ENCODE measurements at places on chromosomes 5 and 9. TPM values are rescaled to one million over a fixed set of nuclear protein-coding genes. Genes with fewer than 3 reads are reported as not detected.

GRCh38 chr9:93248386-93249040, 64.6 kb downstream of the WNK2 start:
- no peak for DNase-seq

- no peak for DNase-seq
These were observed 66.0 kb upstream of the TAF1L start for GRCh38 chr9:32701321-32702022.

Gene PALM2AKAP2
- 11.3 TPM for polyA plus RNA-seq

Gene IRX2
- polyA plus RNA-seq: 22.6 TPM

- DNase-seq: no peak
These were observed 134.5 kb downstream of the GNAQ start for GRCh38 chr9:77896938-77897667.

Gene SAPCD2
- 10.4 TPM for polyA plus RNA-seq

GRCh38 chr5:100319885-100320284, 215.3 kb upstream of the FAM174A start:
- DNase-seq: no peak

GRCh38 chr5:132426525-132427138, 57.1 kb downstream of the SLC22A5 start:
- no peak for DNase-seq

GRCh38 chr5:61702784-61703183, 370.7 kb downstream of the ZSWIM6 start:
- DNase-seq: no peak

GRCh38 chr9:69191231-69191630, 17.2 kb downstream of the TJP2 start:
- DNase-seq: no peak

DNA sequence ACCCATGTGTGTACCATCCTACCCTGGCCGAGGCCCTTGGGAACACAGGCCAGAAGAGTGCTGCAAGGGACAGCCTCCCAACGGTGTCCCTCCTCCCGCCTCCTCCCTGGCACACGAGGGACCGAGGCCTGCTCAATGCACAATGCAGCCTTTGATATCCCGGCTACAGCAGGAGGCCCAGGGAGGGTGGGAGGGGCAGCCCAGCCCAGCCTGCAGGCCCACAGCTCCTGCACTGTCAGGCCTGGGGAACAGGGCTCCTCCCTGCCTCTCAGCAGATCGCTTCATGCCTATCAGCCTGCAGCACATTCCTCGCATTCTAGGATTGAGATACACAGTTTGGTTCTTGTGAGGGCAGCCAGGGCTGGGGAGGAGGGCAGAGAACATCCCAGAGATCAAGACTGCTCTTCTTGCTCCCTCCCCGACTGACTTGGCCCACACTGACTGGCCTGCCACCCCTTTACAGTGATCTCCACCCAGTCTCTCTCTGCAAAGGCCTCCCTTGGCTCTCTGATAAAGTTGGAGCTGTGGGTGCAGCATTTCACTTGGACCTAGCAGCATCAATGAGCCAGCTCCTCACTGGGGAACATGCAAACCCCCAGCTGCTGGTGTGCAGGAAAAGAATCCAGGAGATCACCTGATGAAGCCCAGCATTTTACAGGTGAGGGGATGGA, at the start of gene SH3TC2:
SH3TC2 (minus strand) TSS at position 46 of the 671 bp plus-strand sequence; CDS start at position 6, 40 bp downstream.
- DNase-seq: no peak

GRCh38 chr5:74919487-74919886, 53.3 kb upstream of the FAM169A start:
- no peak for DNase-seq

Gene FBP2
- polyA plus RNA-seq: not detected

DNA sequence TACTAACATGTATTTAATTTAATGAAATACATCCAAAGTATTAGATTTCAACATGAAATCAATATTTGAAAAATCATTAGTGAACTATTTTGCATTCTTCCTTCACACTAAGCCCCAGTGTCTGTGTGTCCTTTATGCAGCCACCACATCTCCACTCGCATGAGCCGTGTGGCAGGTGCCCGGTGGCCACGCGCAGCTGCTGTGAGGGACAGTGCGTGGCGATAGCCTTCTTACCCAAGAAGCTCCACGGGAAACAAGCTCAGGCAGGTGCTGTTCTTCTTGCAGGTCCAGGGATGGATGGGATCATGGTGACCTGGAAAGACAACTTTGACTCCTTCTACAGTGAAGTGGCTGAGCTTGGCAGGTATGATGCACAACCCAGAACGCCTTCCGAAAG, 79.3 kb upstream of the OTULINL start:
- DNase-seq: no peak

DNA sequence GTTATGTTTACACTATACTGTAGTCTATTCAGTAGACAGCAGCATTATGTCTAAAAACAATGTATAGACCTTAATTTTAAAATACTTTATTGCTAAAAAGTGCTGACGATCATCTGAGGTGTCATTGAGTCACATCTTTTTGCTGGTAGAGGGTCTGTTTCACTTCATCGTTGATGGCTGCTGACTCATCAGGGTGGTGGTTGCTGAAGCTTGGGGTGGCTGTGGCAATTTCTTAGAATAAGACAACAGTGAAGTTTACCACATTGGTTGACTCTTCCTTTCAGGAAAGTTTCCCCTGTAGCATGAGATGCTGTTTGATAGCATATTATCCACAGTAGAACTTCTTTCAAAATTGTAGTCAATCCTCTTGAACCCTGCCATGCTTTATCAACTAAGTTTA, 150.3 kb downstream of the FBXL7 start:
- DNase-seq: no peak

DNA sequence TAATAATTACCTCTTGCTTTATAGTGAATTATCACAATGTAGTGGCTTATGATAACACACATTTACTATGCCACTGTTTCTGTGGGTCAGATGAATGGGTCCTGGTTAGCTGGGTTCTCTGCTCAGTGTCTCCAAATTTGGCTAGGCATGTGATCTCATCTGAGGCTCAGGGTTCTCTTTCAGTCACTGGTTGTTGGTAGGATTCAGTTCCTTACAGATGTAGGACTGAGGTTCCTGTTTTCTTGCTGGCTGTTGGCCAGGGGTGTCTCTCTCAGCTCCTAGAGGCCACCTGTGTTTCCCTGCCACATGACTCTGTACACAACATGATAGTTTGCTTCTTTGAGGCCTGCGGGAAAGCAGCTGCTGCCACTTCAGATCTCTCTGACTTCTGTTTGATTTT, 7.1 kb downstream of the NFX1 start:
- no peak for DNase-seq

DNA sequence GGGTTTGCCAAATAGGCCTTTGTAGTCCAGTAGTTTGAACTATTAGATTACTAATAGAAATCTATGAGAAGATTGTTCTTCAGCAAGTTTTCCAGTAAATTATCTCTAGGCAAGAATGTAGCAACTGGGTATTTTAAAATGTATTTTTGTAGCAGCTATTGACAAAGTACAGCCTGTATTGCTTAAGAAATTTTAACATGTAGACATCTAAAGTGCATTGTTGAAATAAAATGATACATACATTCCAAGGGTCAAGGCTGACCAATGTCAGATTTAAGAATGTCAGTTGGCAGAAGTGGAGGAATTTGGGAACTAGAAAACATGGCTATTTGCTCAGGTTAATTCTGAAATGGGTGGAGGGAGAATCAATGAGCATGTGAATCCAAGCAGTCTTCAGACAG, 57.5 kb upstream of the ZSWIM6 start:
- no peak for DNase-seq

GRCh38 chr9:37300620-37301019, 121.9 kb upstream of the GRHPR start:
- no peak for DNase-seq

- no peak for DNase-seq
These were observed 144.8 kb downstream of the NR3C1 start for GRCh38 chr5:143258559-143259253.

Gene SLC6A18
- polyA plus RNA-seq: 3.4 TPM

DNA sequence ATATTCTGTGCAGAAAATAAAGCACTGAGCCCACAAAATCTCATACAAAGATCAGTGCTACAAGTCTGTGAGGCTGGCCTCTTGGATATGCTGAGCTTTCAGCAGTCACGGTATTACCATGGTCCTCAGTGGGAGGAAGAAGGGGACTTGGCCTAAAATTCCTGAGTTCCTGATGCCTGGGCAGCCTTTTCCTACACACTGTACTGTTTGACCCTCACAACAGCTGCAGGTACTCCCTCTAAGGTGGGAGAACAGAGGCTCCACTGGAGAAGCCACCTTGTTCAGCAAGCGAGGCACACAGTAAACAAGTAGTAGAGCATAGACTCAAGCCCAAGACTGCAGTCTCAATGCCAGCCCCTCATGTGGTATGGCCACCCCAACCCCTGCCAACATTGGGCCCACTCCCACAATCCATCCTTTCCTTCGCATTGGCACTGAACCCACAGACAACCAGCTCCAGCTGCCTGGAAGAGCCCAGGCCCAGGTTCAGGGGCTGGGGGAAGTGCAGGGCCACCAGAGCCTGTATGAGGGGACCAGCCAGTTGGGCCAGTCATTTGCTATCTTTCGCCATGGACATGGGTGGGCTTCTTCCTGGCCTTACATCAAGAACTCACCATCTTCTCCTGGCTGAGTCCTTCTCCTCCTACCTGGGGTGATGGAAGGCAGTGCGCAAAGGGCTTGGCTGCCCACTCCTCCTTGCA, 14.3 kb downstream of the ACSL6 start:
- DNase-seq: no peak

GRCh38 chr5:40689438-40689837, 9.7 kb downstream of the PTGER4 start:
- DNase-seq: no peak

DNA sequence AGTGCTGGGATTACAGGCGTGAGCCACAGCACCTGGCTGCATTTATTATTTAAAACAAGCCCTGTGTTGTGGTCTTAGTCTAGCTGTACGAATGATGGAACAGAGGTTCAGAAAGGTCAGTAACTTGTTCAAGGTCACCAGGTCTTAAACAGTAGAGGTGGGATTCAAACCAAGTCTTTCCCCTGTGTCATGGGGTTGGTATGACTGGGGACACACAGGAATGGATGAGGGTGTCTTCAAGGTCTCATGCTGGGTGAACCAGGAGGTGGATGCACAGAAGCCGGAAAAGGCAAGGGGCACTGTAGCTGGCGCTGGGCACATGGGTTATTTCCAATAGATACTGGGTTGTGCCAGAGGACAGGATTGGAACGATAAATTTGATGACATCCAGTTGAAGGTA, 32.2 kb upstream of the TJP2 start:
- no peak for DNase-seq

Gene BAG1
- 74.8 TPM for polyA plus RNA-seq

Gene PCSK1
- 0.23 TPM for polyA plus RNA-seq

DNA sequence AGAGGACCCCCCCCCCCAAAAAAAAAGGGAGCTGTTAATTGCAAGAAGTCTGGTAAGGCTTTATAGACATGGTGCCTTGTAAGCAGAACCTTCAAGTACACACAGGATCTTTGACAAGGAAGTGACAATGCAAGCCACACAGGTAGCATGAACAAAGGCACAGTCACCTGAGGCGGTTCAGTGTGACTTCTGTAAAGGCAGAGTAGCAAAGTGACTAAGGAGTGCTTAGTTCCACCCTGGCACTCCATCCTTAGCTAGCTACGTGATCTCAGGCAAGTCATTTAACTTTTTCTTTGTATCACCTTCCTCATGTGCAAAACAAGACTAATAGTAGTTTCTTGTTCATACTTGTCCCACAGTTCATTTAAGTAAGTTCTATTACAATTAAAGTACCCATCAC, 282.0 kb downstream of the PRELID2 start:
- DNase-seq: no peak

Gene IL3
- not detected for polyA plus RNA-seq

Gene PAPPA
- polyA plus RNA-seq: 2.8 TPM

DNA sequence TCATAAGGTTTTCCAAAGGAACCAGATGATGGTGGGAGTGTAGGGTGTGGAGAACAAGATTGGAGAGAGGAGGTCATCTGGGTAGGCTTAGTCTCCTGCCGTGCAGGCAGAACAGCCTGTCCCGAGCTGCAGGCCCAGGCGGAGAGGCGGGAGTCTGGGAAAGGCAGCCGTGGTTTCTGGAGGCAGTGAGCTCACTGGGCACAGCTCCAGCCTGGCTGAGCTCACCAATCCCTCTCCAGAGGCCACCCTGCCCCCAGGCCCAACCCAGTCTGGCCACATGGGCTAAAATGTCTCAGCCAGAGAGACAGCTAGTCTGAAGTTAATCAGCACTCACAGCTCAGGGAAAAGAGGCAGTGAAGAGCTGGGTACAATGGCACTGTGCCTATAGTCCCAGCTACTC, 12.3 kb downstream of the P4HA2 start:
- no peak for DNase-seq

DNA sequence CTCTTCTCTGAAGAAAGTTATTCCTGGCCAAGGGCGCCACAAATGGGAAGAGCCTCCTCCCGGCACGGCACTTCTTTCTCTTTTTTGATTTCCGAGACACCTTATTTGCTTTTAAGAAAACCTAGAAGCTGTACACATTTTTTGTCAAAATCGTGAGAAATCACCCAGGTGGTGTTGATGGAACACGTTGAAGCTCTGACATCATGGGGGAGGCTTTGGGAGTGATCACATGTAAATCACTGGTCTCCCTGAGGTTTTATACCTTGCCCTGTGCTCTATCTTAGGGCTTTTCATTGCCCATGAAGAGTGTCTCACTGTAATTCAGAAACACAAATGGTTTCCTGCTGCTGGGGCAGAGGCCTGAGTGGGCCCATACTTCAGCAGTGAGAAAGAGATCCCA, 27.4 kb downstream of the SLC36A1 start:
- DNase-seq: no peak

GRCh38 chr5:2194236-2194555, 311.5 kb upstream of the IRX4 start:
- DNase-seq: no peak

Gene OLFM1
- polyA plus RNA-seq: 3.4 TPM

Gene KCNV2
- 0.26 TPM for polyA plus RNA-seq

Gene PCDHGB2
- polyA plus RNA-seq: 3.6 TPM

Gene C9orf153
- 0.10 TPM for polyA plus RNA-seq

DNA sequence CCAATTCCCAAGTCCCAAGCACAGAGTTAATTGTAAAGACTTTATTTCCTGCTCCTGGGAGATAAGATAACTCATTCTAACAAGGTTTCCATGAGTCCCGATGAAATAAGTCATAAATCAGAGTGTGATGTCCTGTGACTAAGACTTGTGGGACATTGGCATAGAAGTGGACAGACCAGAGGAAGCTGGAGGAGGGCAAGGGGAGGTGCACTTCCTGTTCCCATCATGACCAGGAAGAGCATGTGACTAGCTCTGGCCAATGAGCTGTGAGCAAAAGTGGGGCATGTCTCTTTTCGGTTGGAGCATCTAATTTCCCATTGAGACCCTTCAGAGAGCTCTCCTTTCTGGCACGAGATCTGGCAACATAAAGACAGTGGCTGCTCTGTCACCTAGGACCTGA, 100.4 kb downstream of the ZNF354C start:
- no peak for DNase-seq
